Omental fat pad (tissue), 4 donors: ENCODE measurements at places on chromosomes 4 and X.

- no peak for DNase-seq
These were observed 84.0 kb downstream of the NHSL2 start for GRCh38 chrX:71994601-71995000.

DNA sequence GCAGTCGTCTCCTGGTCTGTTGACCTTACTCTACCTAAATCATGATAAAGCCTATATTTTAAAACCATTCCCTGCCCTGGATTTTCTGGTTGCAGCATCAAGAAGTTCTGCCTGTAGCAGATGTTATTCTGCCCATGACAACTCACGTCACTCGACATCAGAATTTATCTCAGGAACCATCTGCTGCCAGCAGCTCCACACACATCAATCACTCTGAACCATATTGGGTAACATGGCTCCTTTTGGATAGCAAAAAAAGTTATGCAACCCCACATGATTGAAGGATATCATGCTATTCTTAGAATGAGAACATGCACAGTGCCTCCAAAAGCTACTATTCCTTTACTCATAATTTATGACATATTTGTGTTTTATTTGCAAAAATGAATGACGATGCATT, 341.4 kb downstream of the DHRSX start:
- no peak for DNase-seq

DNA sequence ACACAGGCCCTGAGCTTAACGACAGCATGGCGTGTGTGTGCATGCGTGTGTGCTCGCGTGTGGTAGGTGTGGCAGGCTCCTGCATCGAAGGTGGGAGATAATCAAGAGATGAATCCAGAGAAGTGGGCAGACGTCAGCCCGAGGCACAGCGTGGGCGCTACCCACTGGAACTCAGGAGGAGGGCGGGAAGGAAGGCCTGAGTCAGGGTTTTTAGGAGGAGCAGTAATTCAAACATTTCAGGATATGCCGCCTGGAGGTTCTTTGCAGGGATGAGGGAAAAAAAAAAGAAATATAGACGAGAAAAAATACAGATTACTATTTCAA, 66.3 kb upstream of the STX18 start:
- DNase-seq, result no peak

- DNase-seq, result no peak
These were observed 325.8 kb downstream of the ARAP2 start for GRCh38 chr4:35918491-35918977.

- no peak for DNase-seq
These were observed 533.2 kb downstream of the ARAP2 start for GRCh38 chr4:35711127-35711526.

DNA sequence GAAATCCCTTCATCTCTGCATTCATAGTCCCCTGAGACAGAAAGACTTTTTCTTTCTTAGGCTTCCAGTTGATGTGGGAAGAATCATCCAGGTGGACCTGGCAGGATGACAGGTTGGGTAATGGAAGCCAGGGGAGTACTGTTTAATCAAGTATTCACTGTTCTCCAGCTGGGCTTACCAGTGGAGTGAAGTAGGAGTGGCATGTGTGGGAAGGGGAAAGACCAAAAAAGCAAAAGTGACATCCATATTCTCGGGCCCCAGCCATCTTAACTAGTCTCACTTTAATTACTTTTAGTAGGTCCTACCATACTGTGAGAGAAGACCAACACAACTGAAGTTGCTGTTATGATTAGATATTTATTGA, 18.5 kb downstream of the VSIG4 start:
- DNase-seq, result no peak

- no peak for DNase-seq
These were observed 46.0 kb downstream of the ZNF185 start for GRCh38 chrX:152943826-152944225.

- no peak for DNase-seq
These were observed 4.6 kb upstream of the SOWAHD start for GRCh38 chrX:119753639-119754257.

DNA sequence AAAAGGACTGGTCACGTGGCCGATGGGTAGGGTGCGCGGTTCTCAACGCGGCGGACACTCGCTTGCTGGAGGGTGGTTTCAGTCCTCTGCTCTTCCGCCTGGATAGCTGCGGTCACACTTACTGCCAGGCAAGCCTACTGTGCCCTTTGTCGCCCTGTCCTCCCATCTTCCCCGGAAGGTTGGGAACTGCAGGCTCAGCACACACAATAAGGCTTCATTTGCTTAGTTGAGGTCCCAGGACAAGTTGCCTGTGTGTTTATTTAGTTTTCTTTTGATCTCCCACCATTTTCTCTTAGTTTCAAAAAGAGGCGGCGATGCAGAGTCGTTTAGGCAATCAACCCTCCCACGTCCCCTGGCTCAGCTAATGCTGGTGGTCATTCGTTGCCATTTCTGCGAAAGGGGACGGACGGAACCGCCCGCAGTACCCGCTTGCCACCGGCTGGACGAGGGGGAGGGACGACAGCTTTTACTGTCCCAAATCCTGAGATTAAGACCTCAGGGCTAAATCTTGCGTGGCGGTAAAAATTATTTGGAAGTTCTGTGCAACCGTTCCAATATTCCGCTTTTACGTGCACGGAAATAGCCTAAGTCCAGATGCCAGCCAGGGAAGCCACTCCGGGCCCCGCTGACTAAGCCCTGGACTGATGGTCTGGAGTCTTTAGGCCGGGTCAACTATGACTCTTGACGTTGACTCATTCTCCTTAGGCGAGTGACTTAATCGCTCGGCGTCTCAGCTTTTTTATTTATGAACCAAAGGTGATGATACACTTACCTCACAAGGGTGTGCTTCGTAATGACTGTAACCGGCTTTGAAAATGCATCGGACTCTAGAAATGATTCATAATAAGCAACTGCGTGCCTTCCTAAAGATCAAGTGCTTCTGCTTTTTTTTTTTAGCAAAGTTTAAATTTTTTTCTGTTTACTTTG, 671 bp upstream of the EIF4E start:
- DNase-seq, result peak; percentile 65

DNA sequence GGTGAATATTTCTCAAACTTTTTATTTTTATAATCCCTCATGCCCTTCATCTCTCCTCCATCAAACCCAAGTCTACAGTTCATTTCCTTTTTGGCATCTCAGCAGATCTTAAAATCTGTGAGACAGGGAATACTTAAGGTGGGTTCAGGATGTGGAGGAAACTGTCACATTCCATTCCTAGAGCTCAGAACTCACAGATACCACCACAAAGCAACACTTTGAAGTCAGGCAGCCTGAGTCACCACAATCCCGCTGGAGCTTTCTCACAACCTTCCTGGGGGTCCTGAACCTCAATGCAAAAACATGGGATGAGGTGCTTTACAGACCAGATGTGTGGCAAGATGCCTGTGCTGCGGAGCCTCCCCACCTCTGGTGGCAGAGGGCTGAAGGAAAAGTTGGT, 63.2 kb downstream of the HHIP start:
- DNase-seq, result no peak

DNA sequence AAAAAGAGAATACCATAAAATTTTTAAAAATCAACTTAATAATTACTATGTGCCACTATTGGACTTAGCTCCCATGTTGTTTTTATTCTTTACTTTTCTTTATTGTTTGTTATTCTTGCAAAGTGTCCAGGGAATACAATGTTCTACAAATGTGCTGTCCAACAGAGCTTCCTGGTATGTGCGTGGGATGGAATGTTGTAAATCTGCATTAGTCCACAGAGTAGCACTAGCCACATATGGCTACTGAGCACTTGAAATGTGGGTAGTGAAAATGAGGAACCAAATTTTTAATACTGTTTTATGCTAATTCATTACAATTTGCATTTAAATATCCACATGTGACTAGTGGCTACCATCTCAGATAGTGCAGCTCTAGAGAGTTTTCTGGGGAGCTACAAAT, 14.3 kb upstream of the CORIN start:
- DNase-seq, result no peak

- DNase-seq, result no peak
These were observed 48.5 kb downstream of the WDFY3 start for GRCh38 chr4:84917869-84918600.

GRCh38 chr4:159476886-159477285, 374.0 kb downstream of the RAPGEF2 start:
- no peak for DNase-seq

DNA sequence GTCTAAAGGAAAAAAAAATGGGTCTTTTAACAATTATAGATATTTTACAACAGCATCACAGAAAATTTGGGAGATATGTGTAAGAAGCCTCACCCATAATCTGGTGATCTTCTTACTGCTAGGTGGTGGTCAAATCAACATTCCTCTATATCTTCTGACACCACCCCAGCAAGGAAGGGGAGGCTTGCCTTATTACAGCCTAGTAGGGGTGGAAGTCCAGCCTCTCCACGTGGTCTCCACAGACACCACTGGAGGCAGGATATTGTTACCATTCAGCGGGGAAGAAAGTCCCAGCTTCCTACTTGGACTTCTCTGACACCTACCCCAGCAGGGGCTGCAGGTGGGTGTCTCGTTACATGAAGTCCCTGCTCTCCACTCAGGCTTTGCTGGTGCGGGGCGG, 28.7 kb downstream of the PRPS1 start:
- no peak for DNase-seq

DNA sequence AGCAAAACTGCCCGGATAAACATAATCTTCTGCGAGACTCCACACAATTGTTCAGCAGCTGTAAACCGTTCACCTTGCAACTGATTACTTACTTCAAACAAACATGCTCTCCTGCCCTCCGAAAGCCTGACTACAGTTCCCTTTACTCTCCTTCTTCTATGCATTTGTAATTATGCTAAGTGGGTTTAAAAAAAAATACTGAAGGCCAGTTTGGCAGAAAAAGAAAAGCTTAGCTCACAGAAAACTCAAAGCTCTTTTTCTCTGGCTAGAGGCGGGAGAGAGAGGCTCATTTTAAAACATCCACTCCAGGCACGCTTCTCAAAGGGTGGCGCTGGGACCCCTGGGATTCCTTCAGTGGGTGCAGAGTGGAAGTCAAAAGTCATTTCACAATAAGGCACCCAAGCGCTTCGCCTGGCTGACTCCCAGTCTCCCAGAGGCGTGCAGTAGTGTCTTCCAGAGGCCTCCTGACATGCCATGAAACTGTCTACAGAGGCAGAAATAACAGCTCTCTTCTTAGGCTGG, 1.9 kb downstream of the DHRSX start:
- no peak for DNase-seq

GRCh38 chr4:137674066-137674465, 141.8 kb upstream of the PCDH18 start:
- no peak for DNase-seq

DNA sequence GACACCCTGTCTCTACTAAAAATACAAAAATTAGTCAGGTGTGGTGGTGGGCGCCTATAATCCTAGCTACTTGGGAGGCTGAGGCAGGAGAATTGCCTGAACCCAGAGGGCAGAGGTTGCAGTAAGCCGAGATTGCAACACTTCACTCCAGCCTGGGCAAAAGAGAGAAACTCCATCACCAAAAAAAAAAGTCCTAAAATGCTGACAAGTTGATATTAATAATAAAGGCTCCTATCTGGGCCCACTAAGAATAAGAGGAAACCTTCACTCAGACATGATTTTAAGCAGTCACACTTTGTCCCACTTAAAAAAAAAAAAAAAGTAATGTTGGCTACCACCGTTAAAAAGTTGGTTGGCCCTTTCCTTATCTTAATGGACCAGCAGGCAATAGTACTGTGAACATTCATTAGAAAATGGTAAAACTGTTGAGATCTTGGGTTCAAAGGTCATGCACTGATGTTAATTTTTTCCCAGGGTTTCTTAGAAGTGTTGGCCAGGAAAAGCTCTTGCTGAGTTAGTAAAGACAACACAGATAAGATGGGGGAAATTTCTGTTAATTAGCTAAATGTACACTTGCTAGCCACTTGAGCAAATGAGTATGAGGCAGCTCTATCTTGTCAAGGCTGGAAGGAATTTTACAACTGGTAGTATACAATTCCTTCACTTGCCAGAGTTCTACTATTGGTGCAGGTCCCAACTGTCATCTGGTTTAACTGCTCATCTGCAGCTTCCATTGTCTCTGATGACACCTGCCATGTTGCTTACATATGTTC, 43.6 kb upstream of the BMP2K start:
- DNase-seq, result no peak

DNA sequence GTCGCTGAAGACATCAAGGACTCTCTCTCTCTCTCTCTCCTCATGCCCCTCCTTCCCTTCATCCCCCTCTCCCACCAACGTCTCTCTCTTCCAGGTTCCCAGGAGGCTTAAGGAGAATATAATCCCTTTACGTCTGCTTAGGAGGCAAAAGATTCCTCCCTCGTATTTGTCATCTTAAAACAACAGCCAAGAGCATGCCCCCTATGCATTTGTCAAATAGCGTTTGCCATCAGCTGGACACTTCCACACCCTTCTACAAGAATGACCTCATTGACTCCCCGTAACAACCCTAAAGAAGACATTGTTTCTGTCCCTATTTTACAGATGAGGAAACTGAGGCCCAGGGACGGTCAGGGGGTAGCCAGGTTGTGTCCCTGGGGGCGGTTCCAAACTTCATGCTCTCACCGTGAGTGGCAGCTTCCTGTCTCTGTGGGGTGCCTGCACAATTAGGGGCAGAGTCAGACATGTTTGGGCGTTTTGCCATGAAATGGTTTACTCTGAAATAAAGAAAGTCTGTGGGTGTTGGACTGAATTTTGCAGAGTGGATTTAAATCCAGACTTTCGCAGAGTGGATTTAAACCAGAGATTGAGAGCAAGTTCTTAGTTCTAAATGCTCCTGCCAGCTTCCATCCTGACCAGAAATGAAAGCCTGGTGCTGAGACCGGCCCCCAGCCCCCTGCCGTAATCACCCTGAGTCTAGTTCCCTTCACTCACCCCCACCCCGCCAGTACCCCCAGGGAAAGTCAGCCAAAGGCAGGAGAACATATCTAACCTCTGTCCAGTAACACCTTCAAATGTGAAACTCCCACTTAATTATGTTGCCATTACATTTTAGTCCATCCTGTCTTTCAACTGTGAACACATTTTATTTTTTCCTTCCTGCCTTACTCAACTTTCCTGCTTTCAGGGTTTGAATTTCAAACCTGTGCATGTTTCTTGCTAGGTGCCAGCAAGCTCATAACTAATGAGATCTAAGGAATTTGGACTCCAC, 44.3 kb upstream of the TBL1X start:
- DNase-seq, result no peak

DNA sequence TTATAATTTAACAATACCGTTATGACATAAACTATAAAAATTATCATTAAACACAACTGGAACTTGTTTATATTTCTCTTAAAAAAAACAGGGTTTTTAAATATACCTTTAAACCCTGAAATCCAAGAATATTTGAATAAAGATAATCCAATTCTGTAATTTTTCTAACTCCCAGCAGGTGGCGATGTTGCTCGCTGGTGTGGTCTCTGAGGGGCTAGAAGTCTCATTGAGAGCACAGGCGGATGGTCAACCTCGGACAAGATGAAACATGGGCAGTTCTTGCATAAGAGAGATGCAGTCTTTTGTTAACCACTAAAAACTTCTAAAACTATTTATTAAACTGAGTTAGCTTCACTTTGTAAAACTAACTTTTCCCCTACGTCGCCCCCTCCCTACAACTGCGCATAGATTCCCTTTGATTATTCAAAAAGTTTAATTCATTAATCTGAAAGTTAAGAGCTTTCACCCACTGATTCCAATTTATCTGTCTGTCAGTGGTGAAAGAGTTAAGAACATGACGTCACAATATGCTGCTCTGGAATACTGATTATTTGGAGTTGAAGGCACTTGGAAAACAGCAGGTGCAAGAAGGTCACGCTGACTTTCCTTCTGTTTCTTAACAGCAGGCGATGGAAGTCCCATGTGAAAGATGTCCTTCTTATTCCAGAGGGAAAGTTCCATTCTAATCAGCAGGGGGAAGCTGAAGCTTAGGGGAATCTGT, 29.5 kb downstream of the DMP1 start:
- no peak for DNase-seq

GRCh38 chrX:67568769-67569168, 24.9 kb downstream of the AR start:
- DNase-seq, result no peak
